T1000 (cell line): ENCODE measurements at places on chromosomes 13 and 19.

DNA sequence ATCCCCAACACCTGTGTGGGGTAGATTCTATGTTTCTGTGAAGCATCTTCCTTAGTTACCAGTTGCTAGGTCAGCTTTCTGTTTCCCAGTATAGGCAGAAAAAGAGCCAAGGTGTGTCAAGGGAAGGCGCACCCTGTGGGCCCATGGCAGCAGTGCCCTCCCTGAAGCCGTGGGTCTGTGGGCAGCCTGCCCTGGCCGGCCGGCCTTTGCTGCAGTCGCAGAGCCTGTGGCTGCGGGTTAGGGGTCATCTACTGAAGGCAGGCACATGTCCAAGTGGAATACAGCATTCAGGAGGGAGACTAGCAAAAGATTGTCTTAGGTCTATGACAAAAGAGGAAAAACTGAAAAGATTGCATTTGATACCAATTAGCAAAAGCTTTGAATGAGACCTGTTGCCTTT lies 214.0 kb downstream of the IRS2 start:
- DNase-seq: no peak

DNA sequence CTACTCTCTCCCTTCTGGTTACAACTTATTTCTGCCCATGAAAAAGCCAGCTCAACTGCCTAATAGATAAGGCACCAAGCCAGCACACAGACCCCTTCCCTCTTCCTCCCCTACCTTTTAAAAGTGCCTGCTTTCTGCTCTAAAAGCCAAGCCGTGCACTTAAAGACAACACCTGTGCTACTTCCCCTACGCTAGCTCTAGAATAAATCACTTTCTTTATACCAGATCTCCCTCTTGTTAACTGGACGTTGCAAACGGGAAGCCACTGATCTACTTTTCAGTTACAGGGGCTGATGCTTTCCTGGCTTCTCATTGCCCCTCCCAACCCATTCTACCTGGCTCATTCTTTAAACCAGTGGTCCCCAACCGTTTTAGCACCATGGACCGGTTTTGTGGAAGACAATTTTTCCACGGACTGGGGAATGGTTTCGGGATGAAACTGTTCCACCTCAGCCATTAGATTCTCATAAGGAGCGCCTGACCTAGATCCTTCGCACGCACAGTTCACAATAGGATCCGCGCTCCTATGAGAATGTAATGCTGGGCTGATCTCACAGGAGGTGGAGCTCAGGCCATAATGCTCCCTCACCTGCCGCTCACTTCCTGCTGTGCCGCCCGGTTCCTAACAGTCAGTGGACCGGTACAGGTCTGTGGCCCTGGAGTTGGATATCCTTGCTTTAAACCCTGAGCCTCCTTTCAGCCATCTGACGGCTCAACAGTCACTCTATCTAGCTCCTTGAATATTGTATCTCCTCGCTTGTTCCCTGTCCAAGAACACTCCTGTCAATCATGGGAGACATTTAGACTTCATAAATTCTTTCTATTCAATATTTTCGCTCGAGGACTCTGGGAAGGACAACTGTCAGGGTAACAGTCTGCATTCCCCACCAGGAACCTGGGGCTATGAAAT lies 841 bp upstream of the ZNF223 start:
- no peak for DNase-seq

GRCh38 chr19:30881930-30882329 lies 467.3 kb downstream of the TSHZ3 start:
- DNase-seq: no peak

DNA sequence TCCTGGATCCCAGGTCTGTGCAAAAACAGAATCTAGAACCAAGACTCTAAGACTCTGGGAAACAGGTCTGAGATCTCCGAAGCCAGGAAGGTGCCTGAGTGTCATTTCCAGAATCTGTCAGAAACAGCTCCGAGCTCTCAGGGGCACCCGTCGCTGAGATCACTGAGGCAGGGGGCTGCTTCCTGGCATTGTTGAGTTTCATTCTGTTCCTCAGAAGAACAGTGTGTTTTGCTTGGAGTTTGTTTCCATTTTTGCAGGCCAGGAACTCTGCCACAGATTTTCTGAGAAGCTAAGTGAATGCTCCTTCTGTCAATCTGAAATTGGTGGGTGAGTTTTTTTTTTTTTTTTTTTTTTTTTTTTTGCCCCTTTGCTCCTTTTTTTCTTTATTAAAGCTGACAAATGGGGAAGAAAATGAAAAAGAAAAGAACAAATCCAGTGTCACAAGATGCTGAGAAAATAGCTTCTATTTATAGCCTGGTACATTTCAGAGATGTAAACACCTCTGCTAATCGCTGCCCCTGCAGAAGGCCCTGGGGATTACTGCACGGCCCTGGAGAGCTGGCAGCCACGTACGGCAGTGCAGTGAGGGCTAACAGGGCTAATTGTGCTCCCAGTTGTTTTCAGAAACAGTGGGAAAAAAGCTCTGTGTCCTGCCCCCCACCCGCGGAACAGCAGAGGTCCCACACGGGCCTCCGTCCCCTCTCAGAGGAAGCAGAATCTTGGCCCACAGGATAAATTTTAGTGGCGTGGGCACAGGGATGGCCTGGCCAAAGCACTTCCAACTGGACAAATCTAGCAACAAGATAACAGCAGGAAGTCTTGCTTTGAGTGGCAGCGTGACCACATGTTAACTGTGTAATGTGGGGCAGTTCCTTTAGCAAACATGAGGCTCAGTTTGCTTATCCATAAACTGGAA lies 237.6 kb upstream of the IRS2 start:
- no peak for DNase-seq

- peak; percentile 33 for DNase-seq
These were observed 13.7 kb upstream of the CREB3L3 start for GRCh38 chr19:4139614-4140236.

DNA sequence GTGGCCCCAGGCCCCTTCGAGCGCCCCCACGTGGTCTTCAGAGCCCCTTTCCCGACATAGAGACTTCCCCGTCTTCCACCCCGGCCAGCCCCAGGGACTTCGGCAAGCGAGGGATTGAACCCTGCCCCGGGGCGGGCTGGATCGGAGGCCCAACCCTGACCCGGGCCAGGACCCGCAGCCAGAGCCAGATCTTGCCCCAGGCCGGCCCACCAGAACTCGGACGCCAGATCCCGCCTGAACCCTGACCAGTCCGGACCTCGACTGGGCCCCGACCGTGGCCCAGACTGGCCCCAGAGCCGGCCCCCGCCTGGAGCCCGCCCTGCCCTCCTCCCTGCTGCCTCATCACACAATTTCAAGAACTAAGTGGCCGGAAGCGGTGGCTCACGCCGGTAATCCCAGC lies 253 bp upstream of the TPTE2 start:
- DNase-seq: no peak

DNA sequence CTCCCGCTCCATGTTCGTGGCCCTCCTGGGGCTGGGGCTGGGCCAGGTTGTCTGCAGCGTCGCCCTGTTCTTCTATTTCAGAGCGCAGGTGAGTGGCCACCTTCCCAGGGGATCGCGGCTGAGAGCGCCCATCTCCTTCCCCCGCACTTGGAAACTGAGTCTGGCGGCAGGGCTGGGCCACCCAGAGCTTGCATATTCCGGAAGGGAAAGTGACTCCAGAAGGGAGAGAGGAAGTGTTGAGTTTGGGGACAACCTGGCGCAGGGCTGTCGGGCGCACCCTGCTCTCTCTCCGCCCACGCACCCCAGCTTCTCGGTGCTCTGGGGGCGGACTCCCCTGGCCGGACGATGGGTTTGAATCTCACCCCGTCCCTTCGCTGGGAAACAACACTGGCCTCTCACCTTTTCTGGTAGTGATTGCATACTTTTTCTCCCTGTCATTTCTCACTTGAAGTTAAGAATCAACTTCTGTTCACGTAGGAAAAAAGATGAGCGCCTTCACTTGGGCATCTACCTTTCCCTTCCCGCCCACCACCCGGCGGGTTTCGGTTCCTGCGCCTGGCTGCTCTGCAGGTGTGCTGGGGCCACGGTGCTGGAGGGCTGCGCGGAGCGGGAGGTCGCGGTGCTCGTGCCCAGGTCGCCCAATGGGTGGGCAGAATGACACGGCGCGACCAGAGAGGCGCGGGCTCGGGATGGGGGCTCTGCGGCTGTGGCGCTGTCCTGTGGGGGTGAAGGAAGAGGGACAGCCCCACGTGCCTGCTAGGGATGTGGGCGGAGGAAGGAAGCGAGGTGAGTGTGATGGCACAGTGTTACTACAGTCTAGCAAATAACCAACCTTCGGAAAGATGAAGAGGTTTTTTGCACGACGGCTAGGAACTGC lies 721 bp downstream of the TNFSF11 start:
- no peak for DNase-seq

DNA sequence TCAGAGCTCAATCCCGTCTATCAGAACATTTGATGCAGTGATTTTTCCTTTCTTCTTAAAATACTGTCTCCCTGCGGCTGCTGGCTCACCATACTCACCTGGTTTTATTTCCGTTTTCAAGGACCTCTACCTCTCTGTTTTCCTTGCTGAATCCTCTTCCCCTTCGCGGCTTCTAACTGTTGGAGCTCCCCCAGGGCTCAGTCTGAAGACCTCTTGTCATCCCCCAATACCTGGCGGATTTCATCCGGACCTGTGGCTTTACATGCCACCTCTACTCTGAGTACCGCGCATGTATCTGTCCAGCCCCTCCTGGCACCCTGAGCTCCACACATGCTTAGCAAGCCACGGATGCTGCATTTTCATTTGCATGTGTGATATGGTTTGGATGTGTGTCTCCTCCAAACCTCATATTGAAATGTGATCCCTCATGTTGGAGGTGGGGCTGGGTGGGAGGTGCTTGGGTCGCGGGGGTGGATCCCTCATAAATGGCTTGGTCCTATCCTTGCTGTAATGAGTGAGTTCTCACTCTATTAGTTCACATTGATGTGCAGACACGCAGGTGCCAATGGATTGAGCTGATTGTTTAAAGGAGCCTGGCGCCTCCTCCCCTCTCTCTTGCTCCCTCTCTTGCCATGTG lies 106.2 kb upstream of the LSM14A start:
- no peak for DNase-seq

DNA sequence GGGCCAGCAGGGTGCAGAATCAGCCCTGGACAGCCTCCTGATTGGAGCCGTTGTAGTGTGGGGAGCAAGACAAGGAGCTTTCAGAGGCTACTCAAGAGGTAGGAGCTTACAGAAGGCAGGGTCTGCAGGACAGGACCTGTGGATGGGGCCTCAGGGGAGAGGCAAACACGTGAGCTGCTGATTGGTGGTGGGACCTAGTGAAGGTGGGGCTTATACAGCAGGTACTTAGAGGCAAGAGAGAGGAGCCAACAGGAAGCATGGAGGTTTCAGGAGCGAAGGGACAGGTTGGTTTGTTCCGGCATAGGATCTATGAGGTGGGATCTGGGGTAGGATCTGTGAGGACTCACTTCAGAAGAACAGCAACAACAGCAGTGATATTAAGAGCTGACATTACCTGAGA lies 32.4 kb downstream of the ZSWIM4 start:
- DNase-seq: no peak

DNA sequence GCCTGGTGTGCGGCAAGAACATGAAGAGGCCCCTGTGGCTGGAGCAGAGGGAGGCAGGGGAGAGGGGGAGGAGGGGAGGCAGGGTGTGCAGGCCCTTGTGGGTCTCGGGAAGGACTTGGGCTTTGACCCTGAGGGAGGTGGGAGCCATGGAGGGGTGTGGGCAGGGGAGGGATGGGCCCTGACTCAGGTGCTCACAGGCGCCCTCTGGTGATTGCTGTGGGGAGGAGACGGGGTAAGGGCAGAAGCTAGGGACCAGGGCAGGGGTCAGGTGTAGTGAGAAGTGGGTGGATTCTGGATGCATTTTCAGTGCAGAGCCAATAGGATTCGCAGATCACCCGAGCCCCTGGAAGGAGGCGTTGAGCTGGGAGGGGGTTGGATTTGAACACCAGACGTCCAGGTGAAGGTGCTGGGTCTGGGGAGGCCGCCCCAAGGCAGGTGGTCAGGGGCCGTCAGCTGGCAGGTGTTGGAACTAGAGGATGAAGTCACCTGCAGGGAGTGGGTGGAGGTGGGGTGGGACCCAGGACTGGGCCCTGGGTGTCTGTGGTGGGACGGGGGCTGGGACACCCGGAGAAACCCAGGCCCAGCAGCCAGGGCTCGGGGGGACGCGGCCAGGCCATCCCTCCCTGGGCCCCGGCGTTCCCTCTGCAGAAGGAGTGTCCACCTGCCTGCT lies 185.4 kb downstream of the KDM4B start:
- no peak for DNase-seq

DNA sequence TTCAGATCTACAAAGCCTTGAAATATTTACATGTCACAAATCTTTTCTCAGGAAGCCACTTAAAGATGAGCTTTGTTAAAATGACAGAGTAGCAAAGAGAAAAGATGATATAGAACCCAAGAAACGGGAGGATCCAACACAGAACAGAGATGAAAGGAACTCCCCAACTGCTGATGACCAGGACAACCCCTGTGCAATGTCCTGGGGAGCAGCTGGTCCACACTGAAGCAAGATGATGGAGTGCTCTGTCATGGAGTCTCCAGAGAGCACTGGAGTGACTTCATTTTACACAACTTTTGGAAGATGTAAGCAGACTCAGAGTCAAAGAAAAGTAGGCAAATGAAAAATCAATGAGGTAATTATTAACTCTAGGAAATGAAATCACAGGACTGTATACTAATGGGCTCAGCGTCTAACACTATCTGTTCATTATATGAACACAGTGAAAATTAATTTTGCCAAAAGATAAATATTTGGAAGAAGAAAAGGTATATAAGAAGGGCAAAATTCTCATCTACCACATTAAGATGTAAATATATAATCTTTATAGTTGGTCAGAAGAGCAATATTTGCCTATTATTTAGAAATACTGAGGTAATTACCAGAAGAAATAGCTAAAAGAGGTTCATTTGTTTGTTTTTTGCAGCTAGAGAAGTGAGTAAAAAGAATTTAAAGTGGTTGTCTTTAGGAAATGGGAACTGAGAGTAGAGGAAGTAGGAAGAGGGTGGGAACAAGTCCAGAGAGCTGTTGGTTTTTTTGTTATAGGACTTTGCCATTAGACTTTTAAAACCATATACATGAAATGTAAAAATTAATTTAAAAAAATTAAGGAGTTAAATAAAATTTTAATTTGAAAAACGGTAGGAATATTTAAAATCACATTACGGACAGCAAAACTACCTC lies 30.5 kb downstream of the MTRF1 start:
- DNase-seq: no peak

- no peak for DNase-seq
These were observed 17.0 kb downstream of the KANK2 start for GRCh38 chr19:11180346-11180745.
